Dermis microvascular lymphatic vessel endothelial cell (primary cell): ENCODE measurements at places on chromosomes 3 and 15. TPM values are rescaled to one million over a fixed set of nuclear protein-coding genes. Genes with fewer than 3 reads are reported as not detected.

The TLR9 gene
- total RNA-seq: not detected in 2 replicates

The IQCH gene
- total RNA-seq: 1.0 and 1.1 TPM in 2 replicates

The IGSF11 gene
- total RNA-seq: under 0.01 and 0.13 TPM in 2 replicates

The GPR62 gene
- under 0.01 TPM in 1 of 2 replicates, not detected in the other for total RNA-seq

The CKMT1A gene
- not detected in 2 replicates for total RNA-seq

The CD96 gene
- total RNA-seq: not detected in 2 replicates

The SERPINI1 gene
- total RNA-seq: 0.76 and 1.4 TPM in 2 replicates

The CLDN16 gene
- not detected in 2 replicates for total RNA-seq

The CIB2 gene
- total RNA-seq: 2.2 and 2.9 TPM in 2 replicates

The ST8SIA2 gene
- 0.13 and 0.25 TPM in 2 replicates for total RNA-seq

The RPP14 gene
- 12.9 and 15.4 TPM in 2 replicates for total RNA-seq
